Mesothelial cell of epicardium (in vitro differentiated cells): ENCODE measurements at places on chromosomes 5 and 9. TPM values are rescaled to one million over a fixed set of nuclear protein-coding genes. Genes with fewer than 3 reads are reported as not detected.

Gene SLC25A51
- 22.1 to 26.0 TPM (median 22.6 TPM) in 3 replicates for total RNA-seq

DNA sequence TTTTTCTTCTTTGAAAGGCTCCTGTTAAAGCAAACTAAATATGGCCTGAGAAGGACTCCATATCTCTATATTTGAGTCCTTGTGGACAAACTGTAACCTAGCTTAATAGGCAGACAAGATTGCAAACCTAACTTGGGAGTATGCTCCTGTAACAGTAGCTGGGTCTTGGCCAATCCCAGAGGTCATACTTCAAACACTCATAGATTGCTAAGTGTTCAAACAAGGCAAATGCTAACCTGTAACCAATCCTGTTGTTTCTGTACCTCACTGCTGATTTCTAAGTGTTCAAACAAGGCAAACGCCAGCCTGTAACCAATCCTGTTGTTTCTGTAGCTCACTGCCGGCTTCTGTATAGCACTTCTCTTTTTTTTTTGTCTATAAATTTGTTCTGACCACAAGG, 50.6 kb upstream of the CLK4 start:
- no peak for DNase-seq
- H3K4me1 ChIP-seq: peaks cover 9% of the 10 kb centered on the region
- H3K27me3 ChIP-seq: no peaks in the 10 kb centered on the region
- H3K4me3 ChIP-seq: no peak overlapping the region

- peaks cover 16% of the 10 kb centered on the region for H3K36me3 ChIP-seq
- H3K27me3 ChIP-seq: no peaks in the 10 kb centered on the region
- no peak overlapping the region for H3K27ac ChIP-seq
- H3K4me1 ChIP-seq: no peaks in the 10 kb centered on the region
- no peak for DNase-seq
- no peak overlapping the region for H3K4me3 ChIP-seq
These were observed 181.7 kb upstream of the TLX3 start for GRCh38 chr5:171127314-171127713.

- DNase-seq: no peak
- peaks cover 20% of the 10 kb centered on the region for H3K4me1 ChIP-seq
- no peak overlapping the region for H3K4me3 ChIP-seq
- H3K27me3 ChIP-seq: no peaks in the 10 kb centered on the region
- peaks cover 15% of the 10 kb centered on the region for H3K36me3 ChIP-seq
These were observed 82.3 kb downstream of the SLC1A3 start for GRCh38 chr5:36688722-36689121.

DNA sequence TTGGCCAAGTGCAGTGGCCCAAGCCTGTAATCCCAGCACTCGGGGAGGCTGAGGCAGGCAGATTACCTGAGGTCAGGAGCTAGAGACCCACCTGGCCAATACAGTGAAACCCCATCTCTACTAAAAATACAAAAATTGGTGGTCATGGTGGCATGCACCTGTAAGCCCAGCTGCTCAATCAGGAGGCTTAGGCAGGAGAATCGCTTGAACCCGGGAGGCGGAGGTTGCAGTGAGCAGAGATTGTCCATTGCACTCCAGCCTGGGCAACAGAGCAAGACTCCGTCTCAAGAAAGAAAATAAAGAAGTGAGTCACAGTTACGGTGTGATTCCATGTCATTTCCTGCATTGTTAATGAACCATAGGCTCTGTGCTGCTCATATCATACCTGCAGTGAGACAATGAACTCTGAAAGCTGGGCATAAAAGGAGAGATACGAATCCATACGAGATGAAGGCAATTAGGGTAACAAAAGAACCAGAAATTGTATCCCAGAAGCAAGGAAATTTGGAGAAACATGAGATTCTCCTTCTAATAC, 44.6 kb downstream of the TIMD4 start:
- no peaks in the 10 kb centered on the region for H3K36me3 ChIP-seq
- DNase-seq: no peak
- H3K27ac ChIP-seq: no peak overlapping the region
- H3K4me3 ChIP-seq: no peak overlapping the region

Gene CLPTM1L
- total RNA-seq: 79.3 to 83.9 TPM (median 83.7 TPM) in 3 replicates

Gene NPR2
- 27.2 to 32.4 TPM (median 30.6 TPM) in 3 replicates for total RNA-seq

Gene ESM1
- 0.23 to 0.40 TPM in 2 of 3 replicates, not detected in the other for total RNA-seq

- H3K4me1 ChIP-seq: peaks cover 24% of the 10 kb centered on the region
- no peaks in the 10 kb centered on the region for H3K36me3 ChIP-seq
- H3K27me3 ChIP-seq: peaks cover 24% of the 10 kb centered on the region
- no peak overlapping the region for H3K27ac ChIP-seq
These were observed 176.1 kb downstream of the GADD45G start for GRCh38 chr9:89780959-89781358.

DNA sequence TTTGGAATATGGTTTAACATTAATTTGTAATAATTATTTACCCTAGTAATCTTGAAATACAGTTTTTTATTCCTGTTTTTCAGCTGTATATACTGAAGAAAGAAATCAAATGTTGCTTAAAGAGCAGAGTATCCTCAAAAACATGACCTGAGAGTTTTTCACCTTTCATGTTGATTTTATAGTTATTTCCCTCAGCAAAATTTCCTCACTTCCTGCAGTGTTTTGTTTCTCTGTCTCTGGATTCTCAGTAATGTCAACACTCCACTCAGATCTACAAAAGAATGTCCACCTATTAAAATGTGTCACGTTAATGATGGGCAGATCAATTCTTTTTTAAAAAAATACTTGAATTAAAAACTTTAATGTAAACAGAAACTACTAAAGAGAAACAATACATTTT, 398.3 kb downstream of the ANXA1 start:
- H3K4me3 ChIP-seq: no peak overlapping the region
- H3K4me1 ChIP-seq: no peaks in the 10 kb centered on the region
- no peak for DNase-seq

DNA sequence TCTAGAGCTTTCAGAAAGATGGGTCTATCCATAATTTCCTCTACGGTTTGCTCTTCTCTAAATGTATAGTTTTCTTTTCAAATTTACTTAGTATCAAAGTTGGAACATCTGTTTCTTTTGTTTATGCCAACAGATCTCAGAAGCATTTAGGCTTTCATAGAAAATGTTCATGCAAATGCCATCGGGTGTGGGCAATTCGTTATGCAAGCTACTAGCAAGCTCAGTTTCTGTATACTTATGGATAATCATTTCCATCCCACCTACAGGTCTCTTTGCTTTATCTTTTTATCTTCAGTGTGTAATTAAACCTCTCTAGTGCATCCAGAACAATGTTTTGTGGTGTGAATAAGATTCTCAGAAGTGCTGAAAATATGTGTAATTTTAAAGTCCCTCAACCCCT, 59.9 kb downstream of the NUDT12 start:
- H3K36me3 ChIP-seq: peaks cover 7% of the 10 kb centered on the region
- H3K27me3 ChIP-seq: no peaks in the 10 kb centered on the region
- H3K4me3 ChIP-seq: no peak overlapping the region
- no peak for DNase-seq
- H3K4me1 ChIP-seq: no peaks in the 10 kb centered on the region

GRCh38 chr5:31992377-31992776, 181.7 kb downstream of the GOLPH3 start:
- DNase-seq: no peak
- no peak overlapping the region for H3K27ac ChIP-seq
- no peak overlapping the region for H3K4me3 ChIP-seq
- peaks cover 20% of the 10 kb centered on the region for H3K4me1 ChIP-seq
- no peaks in the 10 kb centered on the region for H3K27me3 ChIP-seq

DNA sequence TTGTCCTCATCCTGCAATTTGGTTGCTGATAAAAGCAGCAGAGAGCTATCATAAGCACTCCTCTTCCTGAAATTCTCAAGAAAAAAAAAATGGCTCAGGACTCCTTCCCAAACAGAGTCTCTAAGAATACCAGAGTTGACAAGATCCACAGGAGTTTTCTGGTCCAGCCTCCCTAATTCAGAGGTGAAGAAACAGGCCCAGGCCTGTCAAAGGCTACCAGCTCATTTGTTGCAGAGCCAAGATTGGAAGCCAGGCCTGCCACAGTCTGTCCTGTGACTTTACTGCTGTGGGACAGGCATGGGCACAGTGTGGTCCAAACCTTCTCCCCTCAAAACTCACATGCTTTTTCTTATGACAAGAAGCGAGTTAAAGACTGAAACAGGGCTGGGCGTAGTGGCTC, 41.5 kb downstream of the NIPSNAP3B start:
- H3K27me3 ChIP-seq: no peaks in the 10 kb centered on the region
- DNase-seq: no peak
- peaks cover 30% of the 10 kb centered on the region for H3K36me3 ChIP-seq
- no peak overlapping the region for H3K27ac ChIP-seq
- no peak overlapping the region for H3K4me3 ChIP-seq
- H3K4me1 ChIP-seq: peaks cover 4% of the 10 kb centered on the region

Gene PCDHGB3
- 0.59 to 0.74 TPM (median 0.64 TPM) in 3 replicates for total RNA-seq

- peaks cover 6% of the 10 kb centered on the region for H3K27me3 ChIP-seq
- H3K36me3 ChIP-seq: no peaks in the 10 kb centered on the region
- H3K4me3 ChIP-seq: no peak overlapping the region
These were observed 93.2 kb downstream of the FSTL4 start for GRCh38 chr5:133519191-133519590.

Gene PCDHGB4
- 31.0 to 35.5 TPM (median 33.0 TPM) in 3 replicates for total RNA-seq

DNA sequence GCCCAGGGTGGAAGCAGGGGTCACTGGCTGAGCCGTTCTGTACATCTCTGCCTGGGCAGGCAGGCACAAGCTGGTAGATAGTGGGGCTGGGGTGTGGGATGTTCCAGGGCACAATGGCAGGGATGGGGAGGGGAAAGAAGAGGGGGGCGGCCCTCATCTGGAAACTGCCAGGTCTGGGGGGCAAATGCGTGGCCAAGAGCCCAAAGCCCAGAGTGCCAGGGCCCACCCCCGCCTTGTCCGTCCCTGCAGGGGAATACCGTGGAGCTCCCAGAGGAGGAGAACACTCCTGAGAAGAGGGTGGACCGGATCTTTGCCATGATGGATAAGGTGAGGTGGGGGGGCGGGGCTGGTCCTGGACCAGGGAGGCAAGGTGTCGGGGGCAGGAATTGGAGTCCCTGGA, 42.7 kb upstream of the HMCN2 start:
- no peaks in the 10 kb centered on the region for H3K27me3 ChIP-seq
- H3K27ac ChIP-seq: no peak overlapping the region
- H3K4me1 ChIP-seq: peaks cover 9% of the 10 kb centered on the region

Gene TXNDC8
- total RNA-seq: not detected in 3 replicates

Gene FBP1
- 5.3 to 6.5 TPM (median 5.9 TPM) in 3 replicates for total RNA-seq

DNA sequence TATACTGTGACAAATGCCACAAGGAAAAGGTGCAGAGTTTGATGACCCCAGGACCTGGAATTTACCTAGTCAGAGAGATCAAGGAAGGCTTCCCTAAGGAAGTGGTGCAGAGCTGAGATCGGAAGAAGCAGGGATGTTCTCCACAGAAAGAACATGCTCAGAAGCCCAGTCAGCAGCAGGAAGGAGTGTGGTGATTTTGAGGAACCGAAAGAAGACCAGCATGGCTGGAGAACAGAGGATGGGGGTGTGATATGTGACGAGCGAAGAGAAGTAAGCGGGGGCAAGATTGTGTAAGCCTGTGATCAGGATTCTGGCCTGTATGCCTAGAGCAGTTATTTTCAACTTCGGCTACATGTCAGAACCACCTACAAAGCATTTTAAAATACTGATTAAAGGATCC, 18.7 kb upstream of the PIK3R1 start:
- H3K4me3 ChIP-seq: no peak overlapping the region
- H3K27me3 ChIP-seq: no peaks in the 10 kb centered on the region
- H3K4me1 ChIP-seq: peaks cover 21% of the 10 kb centered on the region
- H3K27ac ChIP-seq: no peak overlapping the region

Gene MARCOL
- total RNA-seq: 0.18 TPM in 1 of 3 replicates, not detected in the others
